Smooth muscle cell of the umbilical artery (primary cell): ENCODE measurements at places on chromosomes 11 and 22. TPM values are rescaled to one million over a fixed set of nuclear protein-coding genes. Genes with fewer than 3 reads are reported as not detected.

Gene SYVN1
- 25.2 and 38.0 TPM in 2 replicates for total RNA-seq

Gene NUP160
- 23.5 and 39.8 TPM in 2 replicates for total RNA-seq

Gene C11orf42
- total RNA-seq, result not detected in 2 replicates

Gene BDNF
- total RNA-seq, result 26.4 and 38.7 TPM in 2 replicates

Gene UCP3
- total RNA-seq, result 0.30 and 0.32 TPM in 2 replicates

Gene CCDC81
- total RNA-seq, result 6.5 and 7.7 TPM in 2 replicates

Gene RIMBP3C
- 0.14 and 0.59 TPM in 2 replicates for total RNA-seq

Gene FOLH1
- not detected in 2 replicates for total RNA-seq

Gene APOA4
- not detected in 2 replicates for total RNA-seq

Gene DPP3
- 43.1 and 63.9 TPM in 2 replicates for total RNA-seq

Gene JAML
- not detected in 2 replicates for total RNA-seq

Gene KRTAP5-2
- total RNA-seq, result not detected in 2 replicates

Gene SMTNL1
- total RNA-seq, result not detected in 2 replicates

Gene TPBGL
- total RNA-seq, result under 0.01 and 0.05 TPM in 2 replicates

Gene BATF2
- total RNA-seq, result under 0.01 and 0.51 TPM in 2 replicates

Gene NAALADL1
- total RNA-seq, result 17.3 and 19.9 TPM in 2 replicates

Gene MRGPRX3
- not detected in 2 replicates for total RNA-seq

Gene MMP8
- total RNA-seq, result 1.4 and 1.5 TPM in 2 replicates

Gene KIAA1671
- total RNA-seq, result 2.4 and 14.6 TPM in 2 replicates

Gene DGCR6
- total RNA-seq, result 0.14 and 1.8 TPM in 2 replicates

Gene TENM4
- 57.3 and 182 TPM in 2 replicates for total RNA-seq

Gene SLC22A25
- total RNA-seq, result not detected in 2 replicates

Gene C2CD2L
- total RNA-seq, result 5.0 and 5.5 TPM in 2 replicates

Gene IFITM10
- total RNA-seq, result 1.0 and 1.5 TPM in 2 replicates

Gene LAYN
- 34.4 and 42.8 TPM in 2 replicates for total RNA-seq

Gene C22orf31
- total RNA-seq, result not detected in 2 replicates

Gene LYVE1
- 0.37 TPM in 1 of 2 replicates, not detected in the other for total RNA-seq

Gene NXPE4
- not detected in 2 replicates for total RNA-seq

Gene ZBTB16
- not detected in 2 replicates for total RNA-seq

Gene GVQW3
- 1.8 TPM in 2 replicates for total RNA-seq

Gene CWF19L2
- 11.9 and 13.4 TPM in 2 replicates for total RNA-seq

Gene MFNG
- 0.28 and 0.59 TPM in 2 replicates for total RNA-seq

Gene C22orf42
- not detected in 2 replicates for total RNA-seq

Gene C11orf58
- 175 and 187 TPM in 2 replicates for total RNA-seq

Gene PKDREJ
- under 0.01 TPM in 1 of 2 replicates, not detected in the other for total RNA-seq

Gene FLRT1
- 0.09 and 0.59 TPM in 2 replicates for total RNA-seq

Gene CARD16
- total RNA-seq, result 2.0 and 6.5 TPM in 2 replicates

Gene CDKN1C
- total RNA-seq, result 4.8 and 12.5 TPM in 2 replicates

Gene TRIM6
- total RNA-seq, result 4.8 and 8.7 TPM in 2 replicates

Gene HOATZ
- not detected in 2 replicates for total RNA-seq
